ENCODE measurements at places on chromosomes 16 and 17. TPM values are rescaled to one million over a fixed set of nuclear protein-coding genes. Genes with fewer than 3 reads are reported as not detected.

DNA sequence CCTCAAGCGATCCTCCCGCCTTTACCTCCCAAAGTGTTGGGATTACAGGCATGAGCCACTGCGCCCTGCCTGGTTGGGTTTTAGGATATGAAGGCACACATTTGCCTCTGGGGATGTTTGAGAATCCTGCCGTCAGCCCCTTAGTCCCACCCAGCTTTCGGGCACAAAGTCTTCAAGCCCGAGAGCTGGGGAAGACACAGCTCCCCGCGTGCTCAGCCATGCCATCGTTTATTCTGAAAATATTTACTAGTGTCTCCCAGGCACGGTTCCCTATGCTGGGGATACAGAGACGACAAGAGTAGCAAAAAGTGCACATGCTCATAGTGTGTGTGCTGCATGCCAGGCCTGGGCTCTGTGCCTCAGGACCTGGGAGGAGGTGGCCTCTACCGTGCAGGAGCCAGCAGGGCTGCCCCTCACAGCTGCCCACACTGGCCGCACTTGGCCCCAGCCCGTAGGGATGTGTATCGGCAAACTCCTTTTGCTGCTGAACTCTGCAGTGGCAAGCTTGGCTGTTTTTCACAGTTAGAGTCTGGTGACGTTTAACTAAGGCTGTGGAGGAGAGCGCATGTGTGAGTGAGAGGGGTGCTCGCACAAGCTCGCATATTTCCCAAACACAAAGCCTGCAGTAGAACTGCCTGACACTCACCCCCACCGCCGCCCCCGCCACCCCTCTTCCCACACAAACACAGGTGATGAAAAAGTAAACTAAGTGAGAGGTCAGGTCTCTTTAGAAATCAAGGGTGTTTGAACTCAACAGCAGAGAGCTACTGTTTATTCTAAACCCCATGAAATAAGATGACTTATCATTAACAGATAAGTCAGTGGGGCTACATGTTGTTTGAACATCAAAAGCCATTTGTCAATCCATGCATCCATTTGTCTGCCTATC, 266.4 kb downstream of the MRTFB start:
- no peak for DNase-seq

Gene IL4R
- total RNA-seq = 65.3 TPM

GRCh38 chr17:9725575-9725974, 65.8 kb downstream of the DHRS7C start:
- no peak for DNase-seq

GRCh38 chr17:75720656-75721462, at the start of gene ITGB4:
Gene ITGB4, plus strand, starts transcription at chr17:75721459. Its CDS starts 3,245 bp downstream, at chr17:75724704.
- peak; percentile 95 for DNase-seq

Gene NPIPB5
- total RNA-seq = 370 TPM

Gene CLDN9
- 16.4 TPM for total RNA-seq

- DNase-seq = no peak
Measured at GRCh38 chr16:74829637-74830036, 55.0 kb upstream of the FA2H start.

DNA sequence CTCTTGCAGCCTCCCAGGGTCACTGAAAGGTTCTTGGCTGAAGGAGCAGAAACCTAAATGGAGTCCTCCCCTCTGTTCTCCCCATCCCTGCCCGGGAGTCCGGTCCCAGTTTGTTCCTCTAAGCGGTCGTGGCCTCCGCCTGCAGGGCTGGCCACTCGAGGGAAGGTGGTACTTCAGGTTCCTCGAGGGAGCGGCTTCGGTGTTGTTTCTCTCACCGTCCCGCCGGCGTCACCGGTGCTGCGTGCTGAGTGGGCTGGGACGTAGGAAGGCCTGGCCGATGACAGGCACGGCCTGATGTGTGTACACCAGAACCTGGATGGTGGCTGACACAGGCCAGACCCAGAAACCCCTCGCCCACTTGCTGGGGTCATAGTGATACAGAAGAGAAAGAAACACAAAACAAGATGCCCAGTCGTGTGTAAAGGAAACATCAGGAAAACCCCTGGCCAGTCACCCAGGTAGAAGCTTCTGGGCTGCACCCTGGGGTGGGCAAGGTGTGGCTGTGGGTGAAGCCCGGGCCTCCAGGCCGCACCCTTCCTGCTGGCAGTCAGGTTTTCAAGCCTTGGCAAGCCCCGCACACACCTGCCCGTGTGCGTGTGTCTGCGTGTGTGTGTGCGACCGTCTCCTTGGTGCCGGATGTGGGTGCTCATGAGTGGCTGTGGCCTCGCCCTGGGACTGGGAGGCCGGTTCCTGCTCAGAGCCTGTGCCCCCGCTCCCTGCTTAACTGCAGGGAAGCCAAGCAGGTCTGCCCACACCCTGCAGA, 52.0 kb downstream of the BAIAP2 start:
- DNase-seq = peak; percentile 56

Gene PDILT
- not detected for total RNA-seq

GRCh38 chr16:23959752-23960072, 123.9 kb downstream of the PRKCB start:
- DNase-seq = no peak

- peak; percentile 36 for DNase-seq
Measured at GRCh38 chr16:84673203-84673535, 24.9 kb downstream of the KLHL36 start.

- DNase-seq = no peak
Measured at GRCh38 chr16:46607529-46607928, 13.7 kb downstream of the SHCBP1 start.

DNA sequence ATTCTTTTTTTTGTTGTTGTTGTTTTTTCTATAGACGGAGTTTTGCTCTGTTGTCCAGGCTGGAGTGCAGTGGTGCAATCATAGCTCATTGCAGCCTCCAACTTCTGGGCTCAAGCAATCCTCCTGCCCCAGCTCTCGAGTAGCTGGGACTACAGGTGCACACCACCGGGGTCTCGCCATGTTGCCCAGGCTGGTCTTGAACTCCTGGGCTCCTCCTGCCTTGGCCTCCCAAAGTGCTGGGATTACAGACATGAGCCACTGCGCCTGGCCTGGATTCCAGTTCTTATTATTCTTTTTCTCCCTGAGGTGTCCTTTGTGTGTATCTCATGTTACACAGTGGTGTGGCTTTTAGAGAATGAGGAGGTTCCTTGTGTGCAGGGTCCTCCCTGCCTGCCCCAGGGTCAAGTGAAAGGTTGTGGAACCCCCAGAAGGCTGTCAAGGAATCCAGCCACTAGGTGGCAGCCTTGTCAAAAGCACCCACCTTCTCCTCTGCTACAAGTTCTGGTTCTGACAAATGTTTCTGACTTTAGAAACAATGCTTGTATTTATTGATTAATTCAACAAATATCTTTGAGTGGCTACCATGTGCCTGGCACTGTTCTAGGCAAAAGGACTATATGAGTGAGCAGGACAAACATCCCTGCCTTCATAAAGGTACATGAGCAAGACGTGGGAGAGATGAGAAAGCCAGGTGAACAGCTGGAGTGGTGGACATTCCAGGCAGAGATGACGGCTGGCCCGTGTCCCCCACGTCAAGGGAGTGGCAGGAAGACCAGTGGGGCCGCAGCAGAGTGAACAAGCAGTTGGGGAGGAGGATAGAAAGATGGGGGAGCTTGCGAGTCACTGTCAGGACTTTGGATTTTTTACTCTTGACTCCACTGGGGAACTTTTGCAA, 112.4 kb downstream of the SPECC1 start:
- no peak for DNase-seq

- no peak for DNase-seq
Measured at GRCh38 chr17:4666296-4666695, 24.8 kb upstream of the ALOX15 start.

DNA sequence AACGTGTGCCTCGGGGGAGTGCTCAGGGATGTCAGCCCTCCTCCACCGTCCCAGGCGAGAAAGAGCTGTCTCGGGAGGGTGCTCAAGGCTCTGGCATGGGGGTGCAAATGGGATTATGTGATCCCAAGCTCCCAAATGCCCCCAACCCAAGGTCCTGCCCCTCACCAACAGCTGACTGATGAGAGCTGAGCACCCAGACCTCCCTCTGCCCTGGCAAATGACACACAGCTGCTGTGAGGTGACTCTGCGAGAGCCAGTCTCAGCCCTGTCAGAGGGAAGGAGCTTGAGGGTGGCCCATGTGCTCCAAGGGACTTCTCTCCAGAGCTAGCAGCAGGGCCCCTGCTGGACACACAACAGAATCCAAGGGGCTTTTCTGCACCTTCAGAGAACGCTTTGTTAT, 7.7 kb downstream of the CDH5 start:
- no peak for DNase-seq

Gene GRIN2C
- 0.11 TPM for total RNA-seq

DNA sequence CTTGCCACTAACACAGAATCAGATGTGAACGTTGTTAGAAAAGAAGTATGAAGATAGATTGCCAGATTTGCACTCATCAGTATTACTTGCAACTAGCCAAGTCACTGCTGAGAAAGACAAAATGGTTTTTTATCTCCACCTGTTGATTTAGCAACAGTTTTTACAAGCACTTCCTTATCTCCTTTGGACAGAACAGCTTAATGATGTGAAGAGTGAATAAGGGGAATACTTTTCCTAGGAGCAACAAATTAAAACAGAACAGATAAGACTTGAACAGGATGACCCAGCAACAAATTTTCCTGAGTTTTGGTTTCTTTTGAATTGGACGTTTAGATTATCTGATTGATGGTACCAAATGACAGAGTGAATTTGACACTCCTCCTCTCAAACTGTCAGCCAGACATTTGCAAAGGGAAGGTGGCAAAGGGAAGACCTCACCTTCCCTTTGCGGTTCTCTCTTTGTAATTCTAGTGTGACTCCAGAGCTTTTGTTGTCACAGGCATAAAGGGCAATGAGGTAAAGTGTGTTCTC, 130.6 kb downstream of the NLK start:
- no peak for DNase-seq

- no peak for DNase-seq
Measured at GRCh38 chr17:39100530-39100929, 50.9 kb downstream of the PLXDC1 start.

GRCh38 chr17:74956093-74956492, 16.5 kb downstream of the HID1 start:
- no peak for DNase-seq

DNA sequence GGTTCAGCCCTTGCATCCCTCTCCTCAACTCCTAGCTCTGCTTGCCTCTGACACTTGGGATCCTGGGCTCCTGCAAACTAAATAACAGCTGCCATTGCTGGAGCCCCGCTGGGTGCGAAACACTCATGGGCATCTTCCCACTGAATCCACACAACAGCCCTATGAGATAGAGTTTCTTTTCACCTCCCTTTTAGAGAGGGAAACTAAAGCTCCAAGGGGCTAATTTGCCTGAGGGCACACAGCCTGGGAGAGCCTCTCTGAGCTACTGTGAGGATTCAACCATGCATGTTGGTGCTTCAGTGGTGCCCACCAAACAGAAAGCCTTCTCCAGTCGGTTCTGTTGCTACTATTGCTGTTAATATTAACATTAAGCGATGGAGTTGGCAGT, 4.0 kb downstream of the ACBD4 start:
- no peak for DNase-seq

GRCh38 chr17:6110088-6110487, 39.9 kb downstream of the WSCD1 start:
- DNase-seq = no peak

Gene KRTAP4-1
- total RNA-seq = not detected

Gene KPNB1
- total RNA-seq = 306 TPM

DNA sequence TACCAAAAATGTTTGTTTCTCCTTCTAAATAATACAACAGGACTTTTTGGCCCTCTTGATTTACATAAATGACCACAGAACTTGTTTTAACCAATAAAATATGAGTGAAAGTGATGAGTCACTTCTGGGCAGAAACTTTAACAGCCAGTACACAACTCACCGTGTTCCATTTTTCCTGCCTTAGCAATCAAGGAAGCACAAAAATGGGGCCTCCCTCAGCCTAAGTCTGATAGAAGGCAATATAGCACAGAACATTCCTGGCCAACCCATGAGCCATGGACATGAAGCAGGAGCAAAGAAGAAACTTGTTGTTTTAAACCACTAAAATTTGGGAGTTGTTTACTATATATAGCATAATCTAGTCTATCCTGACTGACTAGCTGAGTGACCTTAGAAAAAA, 61.1 kb upstream of the MTMR4 start:
- peak; percentile 41 for DNase-seq

DNA sequence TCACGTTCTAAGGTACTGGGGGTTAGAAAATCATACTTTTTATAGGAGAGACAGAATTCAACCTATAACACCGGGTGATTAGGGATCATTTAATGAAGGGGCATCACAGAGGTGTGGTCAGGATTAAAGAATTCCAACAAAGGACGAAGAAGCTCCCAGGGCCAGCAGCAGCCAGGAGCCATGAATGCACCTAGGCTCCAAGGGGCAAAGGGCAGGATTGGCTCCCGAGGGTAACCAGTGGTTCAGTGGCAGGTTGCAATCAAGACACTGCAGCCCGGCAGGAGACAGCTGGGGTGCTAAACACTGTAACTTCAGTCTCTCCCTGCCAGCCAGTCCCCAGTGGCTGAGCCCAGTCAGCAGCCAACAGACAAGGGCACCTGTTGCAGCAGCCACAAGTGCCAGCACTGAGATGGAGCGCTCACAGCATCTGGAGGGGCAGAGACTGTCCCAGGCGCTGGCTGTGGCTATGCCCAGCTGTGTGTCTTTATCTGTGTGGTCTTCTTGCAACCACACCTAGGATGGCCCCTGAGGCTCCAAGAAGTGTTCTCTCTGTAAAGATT, 23.9 kb downstream of the DHRS7C start:
- no peak for DNase-seq

DNA sequence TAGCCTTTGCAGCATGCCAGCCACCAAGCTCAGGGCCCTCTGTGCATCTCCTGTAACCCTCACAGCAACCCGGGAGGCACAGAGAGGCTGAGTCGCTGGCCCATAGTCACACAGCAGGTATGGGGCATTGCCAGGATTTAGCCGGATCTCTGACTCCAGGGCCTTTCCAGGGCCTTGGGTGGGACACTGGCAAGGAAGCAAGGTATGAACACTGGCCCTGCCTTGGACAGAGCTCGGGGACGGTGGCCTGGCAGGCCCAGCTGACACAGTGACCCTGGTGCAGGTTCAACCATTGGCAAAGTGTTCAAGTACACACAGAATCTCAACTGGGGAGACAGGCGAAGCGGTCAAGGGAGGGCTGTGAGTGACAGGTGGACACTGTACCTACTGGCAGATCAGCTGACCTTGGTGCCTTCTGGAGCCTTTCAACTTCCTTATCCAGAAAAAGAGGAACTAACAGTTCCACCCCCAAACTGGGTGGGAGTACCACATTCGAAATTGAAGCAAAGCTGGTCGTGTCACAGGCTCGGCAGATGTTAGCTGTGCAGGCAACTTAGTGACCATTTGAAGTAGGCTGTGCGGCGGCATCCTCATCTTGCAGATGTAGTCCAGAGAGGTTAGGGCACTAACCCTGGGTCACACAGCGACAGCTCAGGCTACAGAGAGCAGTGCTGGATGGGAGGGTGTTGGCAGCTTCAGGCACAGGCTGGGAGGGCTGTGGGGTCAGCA, 287.4 kb downstream of the SEC14L1 start:
- no peak for DNase-seq

Gene IRX5
- not detected for total RNA-seq
